Tibial nerve (tissue), 4 donors: ENCODE measurements at places on chromosomes 6 and 20. TPM values are rescaled to one million over a fixed set of nuclear protein-coding genes. Genes with fewer than 3 reads are reported as not detected.

GRCh38 chr20:59485576-59486454 is 118.5 kb upstream of the PHACTR3 start:
- H3K4me3 ChIP-seq = no peak overlapping the region
- no peak for DNase-seq
- H3K27me3 ChIP-seq = no peaks in the 10 kb centered on the region
- no peaks in the 10 kb centered on the region for H3K36me3 ChIP-seq

DNA sequence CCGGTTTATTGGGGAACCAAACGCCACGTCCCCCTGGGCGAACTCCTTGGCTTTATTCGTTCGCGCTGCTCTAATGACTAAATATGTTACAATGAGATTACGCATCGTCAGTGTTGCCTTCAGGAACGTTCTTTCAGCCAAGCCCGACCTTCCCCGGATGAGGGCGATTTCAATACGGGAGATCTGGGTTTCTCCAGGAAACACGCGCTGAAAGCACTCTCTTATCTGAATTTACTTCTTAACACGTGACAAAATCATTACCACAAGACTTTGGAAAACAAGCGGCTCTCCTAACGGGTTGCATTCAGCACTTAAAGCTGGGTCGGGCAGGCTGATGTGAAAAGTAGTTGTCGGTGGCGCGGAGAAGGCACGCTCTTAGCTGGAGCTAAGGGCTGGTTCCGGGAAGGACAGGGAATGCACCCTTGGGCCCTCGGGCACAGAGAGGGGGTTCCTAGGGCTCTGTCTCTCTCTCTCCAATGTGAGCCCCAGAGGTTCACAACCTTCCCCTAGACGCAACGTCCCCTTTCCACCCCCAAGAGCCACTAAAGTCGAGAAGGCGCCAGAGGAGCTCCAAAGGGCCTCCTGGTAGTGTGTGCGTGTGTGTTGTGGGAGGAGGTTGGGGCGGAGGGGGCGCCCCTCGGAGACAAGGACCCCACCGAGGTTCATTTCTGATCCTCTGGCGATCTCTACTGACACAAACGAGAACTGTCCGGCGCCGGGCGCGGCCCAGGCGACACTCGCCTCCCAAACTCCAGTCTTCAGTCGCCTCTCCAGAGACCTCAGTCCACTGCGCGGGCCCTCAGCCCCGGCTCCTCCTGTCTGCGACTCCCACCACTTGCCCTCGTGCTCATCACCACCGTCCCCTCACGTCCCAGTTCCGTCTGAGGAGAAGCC is 7.1 kb upstream of the NKX2-2 start:
- no peaks in the 10 kb centered on the region for H3K4me1 ChIP-seq
- H3K4me3 ChIP-seq = no peak overlapping the region
- no peak overlapping the region for H3K27ac ChIP-seq
- no peaks in the 10 kb centered on the region for H3K36me3 ChIP-seq

DNA sequence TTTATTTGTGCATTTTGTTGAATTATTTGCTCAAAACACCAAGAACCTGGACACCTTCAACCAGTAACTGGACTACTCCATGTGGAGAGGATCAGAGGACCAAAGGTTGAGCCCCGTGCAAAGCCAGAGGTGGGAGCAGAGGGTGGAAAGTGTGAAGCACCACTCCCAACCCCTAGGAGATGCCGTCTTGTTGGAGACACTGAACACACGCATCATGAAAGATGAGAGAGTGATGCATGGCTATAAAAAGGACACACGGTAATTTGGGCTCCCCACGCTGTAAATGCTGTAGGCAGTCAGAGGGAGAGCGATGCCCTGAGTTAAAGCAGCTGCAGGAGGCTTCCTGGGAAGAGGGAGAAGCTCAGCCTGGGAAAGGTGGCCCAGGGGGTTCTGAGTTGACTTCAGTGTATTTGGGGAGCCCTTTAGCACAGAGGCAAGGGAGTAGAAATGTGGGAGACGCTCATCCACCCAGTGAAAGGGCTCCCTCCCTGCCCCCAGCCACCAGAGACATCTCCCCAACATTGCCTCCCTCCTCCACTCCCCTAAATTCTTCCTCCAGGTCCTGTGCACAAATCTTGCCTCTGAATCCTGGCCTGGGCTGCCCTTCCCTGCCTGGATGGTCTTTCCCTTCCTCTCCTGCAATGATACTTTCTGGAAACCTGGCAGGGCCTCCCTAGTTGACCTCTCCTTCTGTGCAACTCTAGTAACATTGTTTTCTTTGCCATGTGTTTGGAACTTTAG is 55.8 kb upstream of the IYD start:
- H3K36me3 ChIP-seq = no peaks in the 10 kb centered on the region
- no peak for DNase-seq
- H3K27ac ChIP-seq = no peak overlapping the region
- H3K27me3 ChIP-seq = no peaks in the 10 kb centered on the region

GRCh38 chr6:106870824-106871717 is 103.5 kb downstream of the CD24 start:
- no peak overlapping the region for H3K27ac ChIP-seq
- no peaks in the 10 kb centered on the region for H3K4me1 ChIP-seq
- no peaks in the 10 kb centered on the region for H3K27me3 ChIP-seq
- H3K36me3 ChIP-seq = no peaks in the 10 kb centered on the region

DNA sequence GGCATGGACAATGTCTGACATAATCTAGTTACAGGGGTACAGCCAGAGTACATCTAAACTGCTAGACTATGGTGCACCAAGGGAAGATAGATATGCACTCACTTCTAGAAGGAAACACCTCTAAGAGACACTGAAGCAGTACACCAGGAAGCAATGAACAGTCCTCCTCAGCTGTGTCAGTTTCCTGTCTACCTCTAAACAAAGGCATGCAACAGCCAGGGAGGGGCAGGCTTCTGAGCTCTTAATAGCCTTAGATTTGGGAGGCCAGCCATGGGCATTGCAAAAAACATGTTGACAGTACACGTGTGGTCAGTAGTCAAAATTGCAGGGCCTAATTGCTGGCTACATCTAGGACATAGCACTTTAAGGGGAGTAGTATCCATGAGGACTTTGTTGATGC is 21.4 kb downstream of the CRYBG1 start:
- no peak for DNase-seq
- H3K4me1 ChIP-seq = no peaks in the 10 kb centered on the region
- H3K36me3 ChIP-seq = no peaks in the 10 kb centered on the region
- H3K4me3 ChIP-seq = no peak overlapping the region

The TGM3 gene
- total RNA-seq = not detected

DNA sequence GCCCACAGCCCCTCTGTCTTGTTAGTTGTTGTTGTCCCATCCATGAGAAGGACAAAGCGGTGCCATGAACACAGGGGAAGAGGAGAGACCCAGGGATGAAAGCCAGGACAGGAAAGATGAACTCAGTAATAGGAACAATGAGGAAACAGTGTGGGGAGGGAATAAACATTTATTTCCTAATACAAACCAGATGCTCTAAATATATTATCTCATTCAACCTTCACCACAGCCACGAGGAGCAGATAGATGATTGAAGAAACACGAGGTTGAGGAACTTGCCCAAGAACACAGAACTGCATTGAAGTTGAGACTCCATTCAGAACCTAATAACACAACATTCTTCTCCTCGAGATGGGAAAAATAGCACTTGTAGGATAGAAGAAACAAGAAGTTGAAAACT is 53.0 kb upstream of the AIG1 start:
- no peaks in the 10 kb centered on the region for H3K36me3 ChIP-seq
- no peak overlapping the region for H3K4me3 ChIP-seq
- no peaks in the 10 kb centered on the region for H3K27me3 ChIP-seq
- DNase-seq = no peak

DNA sequence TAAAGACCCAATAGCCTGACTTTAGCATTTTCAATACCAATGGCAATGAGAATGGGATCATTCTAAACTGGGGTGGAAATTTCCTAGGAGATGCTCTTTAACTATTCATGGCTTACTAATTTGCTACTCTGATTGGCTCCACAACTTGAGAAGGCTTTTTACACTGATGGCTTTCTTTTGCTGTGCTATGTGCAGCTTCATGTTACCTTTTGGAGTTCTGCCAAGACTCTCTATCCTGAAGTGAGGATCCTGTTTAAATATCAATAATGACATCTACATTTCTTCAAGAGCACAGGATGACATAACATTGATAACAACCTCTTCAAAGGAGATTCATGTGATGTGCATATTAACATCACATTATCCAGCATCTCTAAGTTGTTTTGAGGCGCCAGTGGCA is 43.4 kb upstream of the SIRPG start:
- H3K4me3 ChIP-seq = no peak overlapping the region
- H3K27ac ChIP-seq = no peak overlapping the region
- H3K27me3 ChIP-seq = no peaks in the 10 kb centered on the region
- no peaks in the 10 kb centered on the region for H3K4me1 ChIP-seq

DNA sequence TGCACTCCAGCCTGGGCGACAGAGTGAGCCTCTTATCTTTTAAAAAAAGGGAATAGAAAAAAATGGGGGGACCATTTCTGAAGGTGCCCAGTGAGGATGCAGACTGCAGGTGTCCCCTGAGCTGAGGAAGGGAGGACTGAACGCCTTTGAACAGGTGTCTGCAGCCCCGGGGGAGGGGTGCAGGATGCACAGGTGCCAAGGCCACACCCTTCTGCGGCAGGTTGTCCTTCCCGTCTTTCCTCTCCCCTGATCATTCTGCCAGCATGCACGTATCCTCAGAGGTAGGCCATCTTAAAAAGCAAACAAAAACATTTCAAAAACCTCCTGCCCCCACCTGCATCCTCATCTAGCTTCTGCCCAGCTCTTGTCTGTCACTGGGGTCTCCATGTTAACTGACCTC is 101.3 kb downstream of the MTHFD1L start:
- no peaks in the 10 kb centered on the region for H3K27me3 ChIP-seq
- H3K27ac ChIP-seq = no peak overlapping the region
- no peak overlapping the region for H3K4me3 ChIP-seq

- H3K36me3 ChIP-seq = no peaks in the 10 kb centered on the region
- DNase-seq = no peak
- H3K4me1 ChIP-seq = no peaks in the 10 kb centered on the region
- no peak overlapping the region for H3K4me3 ChIP-seq
Observed at GRCh38 chr6:53201270-53201669, 52.6 kb upstream of the GCM1 start.

- no peaks in the 10 kb centered on the region for H3K36me3 ChIP-seq
- DNase-seq = no peak
- no peak overlapping the region for H3K27ac ChIP-seq
- no peak overlapping the region for H3K4me3 ChIP-seq
- H3K27me3 ChIP-seq = no peaks in the 10 kb centered on the region
Observed at GRCh38 chr6:119628691-119629594, 279.4 kb upstream of the MAN1A1 start.

The KIF16B gene
- total RNA-seq = 20.5 TPM

The E2F3 gene
- 5.1 TPM for total RNA-seq

DNA sequence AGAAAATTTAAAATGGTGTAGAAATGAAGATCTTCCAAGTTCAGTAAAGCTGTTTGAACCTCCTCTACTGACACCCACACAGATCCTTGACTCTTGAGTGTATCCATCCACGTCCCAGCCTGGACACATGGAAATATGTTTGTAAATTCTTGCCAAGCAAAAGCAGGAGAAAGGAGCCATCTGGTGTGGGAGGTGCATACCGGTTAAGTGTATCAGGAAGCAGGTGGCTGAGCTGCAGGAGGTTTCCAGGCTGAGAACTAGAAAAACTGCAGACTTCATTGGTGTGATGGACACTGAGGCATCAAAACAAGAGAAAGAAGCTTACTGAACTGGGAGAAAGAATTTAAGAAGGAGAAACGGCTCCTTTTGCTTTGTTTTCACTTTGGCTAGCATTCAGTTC is 229.9 kb upstream of the GRIK2 start:
- H3K27me3 ChIP-seq = no peaks in the 10 kb centered on the region
- no peak overlapping the region for H3K4me3 ChIP-seq
- H3K4me1 ChIP-seq = no peaks in the 10 kb centered on the region
- H3K36me3 ChIP-seq = no peaks in the 10 kb centered on the region
- no peak for DNase-seq
- H3K27ac ChIP-seq = no peak overlapping the region

The RBM24 gene
- 4.2 TPM for total RNA-seq

GRCh38 chr6:108961985-108962384 is 113.8 kb downstream of the ARMC2 start:
- H3K27me3 ChIP-seq = no peaks in the 10 kb centered on the region
- no peak overlapping the region for H3K27ac ChIP-seq
- no peaks in the 10 kb centered on the region for H3K4me1 ChIP-seq
- H3K4me3 ChIP-seq = no peak overlapping the region
- peaks cover 3% of the 10 kb centered on the region for H3K36me3 ChIP-seq

GRCh38 chr6:3317741-3318211 is 59.0 kb downstream of the PSMG4 start:
- H3K36me3 ChIP-seq = peaks cover 8% of the 10 kb centered on the region
- no peak overlapping the region for H3K27ac ChIP-seq
- no peaks in the 10 kb centered on the region for H3K4me1 ChIP-seq
- no peak overlapping the region for H3K4me3 ChIP-seq
- DNase-seq = no peak
- H3K27me3 ChIP-seq = no peaks in the 10 kb centered on the region

DNA sequence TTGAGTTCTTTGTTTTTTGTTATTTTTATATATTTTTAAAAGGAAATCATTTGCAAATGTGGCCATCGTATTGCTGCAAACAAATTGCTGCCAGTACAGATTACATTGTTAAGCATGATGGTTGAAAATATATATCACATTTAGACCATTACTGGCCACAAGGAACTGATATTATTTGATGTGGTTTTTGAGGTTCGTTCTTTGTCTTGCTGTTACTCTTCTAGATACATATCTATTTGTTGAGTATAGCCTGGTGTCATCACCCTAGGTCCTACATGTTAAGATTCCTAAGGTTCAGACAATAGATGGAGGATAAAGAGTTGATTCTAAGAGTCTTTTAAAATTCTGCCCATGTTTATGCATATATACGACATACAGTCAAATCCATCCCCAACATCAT is 306.0 kb downstream of the FARS2 start:
- H3K4me3 ChIP-seq = no peak overlapping the region
- H3K27me3 ChIP-seq = no peaks in the 10 kb centered on the region
- DNase-seq = no peak
- no peaks in the 10 kb centered on the region for H3K36me3 ChIP-seq
- no peak overlapping the region for H3K27ac ChIP-seq

DNA sequence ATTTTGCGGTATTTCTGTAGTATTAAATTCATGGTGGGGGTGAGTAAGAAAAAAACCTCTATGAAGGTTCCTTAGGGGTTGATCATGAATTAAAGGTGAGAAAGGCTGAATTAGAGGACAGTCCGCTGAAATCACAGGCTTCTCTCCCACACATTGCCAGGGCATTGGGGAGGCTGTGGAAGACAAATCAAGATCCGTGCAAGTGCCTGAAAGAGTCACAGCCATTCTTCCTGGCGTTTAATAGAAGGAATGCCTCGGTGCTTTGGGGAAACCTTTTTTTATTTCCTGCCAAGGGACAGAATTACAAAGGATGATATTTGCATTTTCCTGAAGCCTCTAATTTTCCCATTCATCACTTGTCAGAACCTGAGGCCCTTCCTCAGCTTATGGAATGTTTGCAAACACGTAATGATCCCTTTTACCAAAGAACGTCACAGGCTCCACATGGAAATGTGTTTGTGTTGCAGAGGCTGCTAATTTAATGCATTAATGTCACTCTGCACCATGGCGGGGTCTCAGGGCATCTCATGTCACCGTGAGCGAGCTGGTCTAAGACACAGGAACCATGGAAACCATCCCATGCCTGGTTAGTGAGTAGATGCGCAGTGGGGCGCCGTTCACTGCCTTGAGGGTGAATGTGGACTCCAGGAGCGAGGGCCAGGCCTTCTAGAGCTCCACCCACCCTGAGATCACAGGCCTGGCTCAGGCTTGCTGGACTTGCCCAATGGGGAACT is 185.9 kb upstream of the SULF2 start:
- DNase-seq = no peak
- no peaks in the 10 kb centered on the region for H3K36me3 ChIP-seq
- H3K4me1 ChIP-seq = peaks cover 21% of the 10 kb centered on the region
- no peak overlapping the region for H3K27ac ChIP-seq

- H3K36me3 ChIP-seq = no peaks in the 10 kb centered on the region
- no peak overlapping the region for H3K27ac ChIP-seq
- peaks cover 10% of the 10 kb centered on the region for H3K4me1 ChIP-seq
- no peak for DNase-seq
- no peaks in the 10 kb centered on the region for H3K27me3 ChIP-seq
- H3K4me3 ChIP-seq = no peak overlapping the region
Observed at GRCh38 chr6:138454981-138455706, 44.1 kb downstream of the NHSL1 start.
